NCI-H1694 treated with DMSO at 0.1 percent for 48 hours (cell line): ENCODE measurements at places on chromosomes 5 and 9.

- no peak for DNase-seq
Observed at GRCh38 chr9:114454652-114455051, 50.6 kb downstream of the WHRN start.

DNA sequence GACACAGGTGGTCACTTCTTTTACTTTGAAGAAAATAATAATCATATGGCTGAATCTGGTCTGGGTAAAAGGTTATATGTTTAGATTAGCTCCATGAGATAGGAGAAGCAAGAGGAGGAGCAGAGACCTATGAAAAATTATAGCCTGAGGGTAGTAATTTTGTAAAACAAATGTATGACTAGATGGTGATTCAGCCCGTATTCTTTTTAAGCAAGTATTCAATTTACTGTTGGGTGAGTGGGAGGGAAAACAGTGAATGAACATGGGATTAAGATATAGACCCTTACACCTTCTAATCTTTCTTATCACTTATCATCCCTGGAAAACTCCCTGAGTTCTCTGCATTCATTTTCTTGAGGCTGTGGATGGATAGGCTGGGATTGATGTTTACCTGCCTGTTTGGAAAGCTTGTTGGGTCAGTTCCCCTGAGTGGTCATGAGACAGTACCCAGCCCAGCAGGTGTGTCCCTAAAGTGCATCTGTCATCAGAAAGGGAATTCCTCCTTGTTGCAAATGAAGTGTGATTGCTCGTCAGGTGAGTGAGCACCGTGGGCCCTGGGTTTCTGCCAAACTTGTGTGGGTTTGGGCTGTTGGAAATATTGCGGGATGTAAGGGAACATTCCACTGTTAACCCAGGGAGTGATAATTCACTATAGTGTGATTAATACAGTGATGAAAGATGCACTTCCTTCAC lies 101.2 kb upstream of the GDNF start:
- DNase-seq: no peak

- DNase-seq: peak; percentile 15
Observed at GRCh38 chr5:7897014-7897600, 28.2 kb downstream of the MTRR start.

DNA sequence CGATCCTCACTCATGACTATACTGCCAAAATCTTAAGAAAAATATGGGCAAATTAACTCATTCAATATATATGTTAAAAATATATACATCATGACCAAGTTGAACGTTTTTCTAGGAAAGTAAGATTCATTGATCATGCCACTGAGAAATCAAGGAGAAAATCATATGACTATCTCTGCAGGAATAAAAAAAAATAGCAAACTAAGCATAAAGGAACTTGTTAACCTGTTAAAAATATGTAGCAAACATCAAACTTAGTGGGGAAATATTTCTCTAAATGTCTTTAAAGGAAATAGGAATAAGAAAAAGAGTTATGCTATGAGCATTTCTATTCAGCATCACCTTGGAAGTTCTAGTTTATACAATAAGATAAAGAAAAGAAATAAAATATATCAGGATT lies 302.4 kb downstream of the GLIS3 start:
- DNase-seq: no peak

DNA sequence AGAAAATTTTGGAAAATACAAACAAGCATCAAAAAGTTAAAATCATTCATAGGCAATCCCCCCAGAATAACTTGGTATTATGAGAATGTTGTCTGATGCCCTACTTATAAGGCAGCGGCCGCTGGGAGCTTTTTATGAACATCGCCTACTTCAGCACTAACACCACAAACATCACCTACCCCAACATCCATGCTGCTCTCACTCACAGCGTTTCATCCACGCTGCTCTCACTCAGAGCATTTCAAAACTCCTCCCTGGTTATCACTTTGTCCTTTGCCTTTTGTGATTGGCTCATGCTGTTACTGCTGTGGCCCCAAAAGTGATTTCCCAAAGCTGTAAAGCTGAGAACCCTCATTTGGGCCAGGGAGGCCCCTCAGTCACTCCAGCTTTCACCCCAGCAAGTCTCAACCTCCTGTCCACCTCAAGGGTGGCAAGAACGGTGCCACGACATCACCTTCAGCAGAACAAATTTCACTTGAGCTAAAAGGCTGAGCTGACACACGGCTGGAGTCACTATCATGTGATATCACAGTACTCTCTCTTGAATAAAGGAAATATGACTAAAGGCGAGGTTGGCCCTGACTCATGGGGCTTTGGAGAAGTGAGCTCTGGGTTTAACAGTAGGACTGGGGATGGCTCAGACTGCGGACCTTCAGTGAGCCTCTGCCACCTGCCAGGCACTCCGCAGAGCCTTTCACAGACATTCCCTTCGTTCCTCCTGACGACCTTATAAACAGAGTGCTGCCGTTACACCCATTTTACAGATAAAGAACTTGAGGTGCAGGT lies 25.2 kb downstream of the SHC3 start:
- no peak for DNase-seq

- no peak for DNase-seq
Observed at GRCh38 chr5:18158166-18158565, 523.9 kb downstream of the TAF11L14 start.

DNA sequence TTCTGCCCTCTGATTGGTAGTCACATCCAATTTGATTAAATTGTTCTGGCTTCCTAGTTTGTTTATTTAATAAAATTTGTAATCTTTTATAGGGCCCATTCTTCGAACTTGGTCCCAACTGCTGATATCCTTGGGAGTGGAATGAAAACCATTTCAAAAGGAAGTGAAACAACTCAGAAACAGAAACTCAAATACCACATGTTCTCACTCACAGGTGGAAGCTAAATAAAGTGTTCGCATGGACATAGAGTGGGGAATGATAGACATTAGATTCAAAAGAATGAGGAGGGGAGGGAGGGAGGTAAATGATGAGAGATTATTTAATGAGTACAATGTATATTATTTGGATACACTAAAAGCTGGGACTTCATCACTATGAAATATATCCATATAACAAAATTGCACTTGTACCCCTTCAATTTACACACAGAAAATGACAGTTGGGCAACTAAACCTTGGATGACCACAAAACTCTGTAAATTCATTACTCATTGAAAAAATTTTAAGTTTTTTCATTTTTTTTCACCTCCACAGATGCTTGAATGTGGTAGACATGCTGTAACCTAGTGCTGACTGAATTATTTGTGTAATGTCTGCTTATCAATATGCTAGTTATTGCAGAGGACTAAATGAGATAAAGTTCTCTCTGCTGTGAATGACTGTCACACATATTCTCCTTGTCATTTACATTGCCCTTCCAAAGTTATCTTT lies 16.0 kb downstream of the ATP10B start:
- no peak for DNase-seq

GRCh38 chr9:91433180-91433579 lies 9.5 kb upstream of the NFIL3 start:
- no peak for DNase-seq

DNA sequence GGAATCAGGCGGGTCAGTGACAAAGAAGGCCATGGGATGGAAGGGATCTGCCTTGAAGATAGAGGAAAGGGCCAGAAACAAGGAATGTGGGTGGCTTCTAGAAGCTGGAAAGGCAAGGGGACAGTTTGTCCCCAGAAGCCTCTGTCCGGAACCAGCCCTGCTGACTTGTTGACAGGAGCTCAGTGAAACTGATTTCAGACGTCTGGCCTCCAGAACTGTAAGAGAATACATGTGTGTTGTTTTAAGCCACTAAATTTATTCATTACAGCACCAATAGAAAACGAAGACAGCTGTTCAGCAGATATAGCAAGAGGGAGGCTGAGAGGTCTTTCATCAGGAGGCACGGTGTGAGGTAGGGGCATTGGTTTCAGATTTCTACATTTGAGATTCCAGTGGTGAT lies 422.5 kb downstream of the KDM4C start:
- DNase-seq: no peak

DNA sequence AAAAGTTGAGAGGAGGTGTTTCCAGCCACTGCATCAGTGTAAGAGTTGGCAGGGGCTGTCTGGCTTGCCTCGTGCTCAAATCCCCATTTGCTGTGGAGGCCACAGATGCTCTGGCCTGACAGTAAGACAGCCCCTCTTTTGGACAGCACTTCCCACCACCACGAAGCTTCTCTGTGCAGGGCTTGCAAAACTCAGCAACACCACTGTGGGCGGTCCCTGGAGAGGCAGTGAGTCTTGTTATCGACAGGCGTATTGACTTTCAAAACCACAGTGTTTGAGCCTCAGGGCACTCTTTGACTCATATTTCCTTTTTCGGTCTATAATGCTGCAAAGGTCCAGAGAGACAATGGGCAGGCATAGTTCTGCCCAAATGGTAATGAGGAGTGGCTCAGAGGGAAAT lies 539.5 kb downstream of the EBF1 start:
- no peak for DNase-seq

GRCh38 chr9:92175441-92175840 lies 60.2 kb upstream of the SPTLC1 start:
- no peak for DNase-seq

- DNase-seq: no peak
Observed at GRCh38 chr5:2178071-2178477, 295.3 kb upstream of the IRX4 start.

DNA sequence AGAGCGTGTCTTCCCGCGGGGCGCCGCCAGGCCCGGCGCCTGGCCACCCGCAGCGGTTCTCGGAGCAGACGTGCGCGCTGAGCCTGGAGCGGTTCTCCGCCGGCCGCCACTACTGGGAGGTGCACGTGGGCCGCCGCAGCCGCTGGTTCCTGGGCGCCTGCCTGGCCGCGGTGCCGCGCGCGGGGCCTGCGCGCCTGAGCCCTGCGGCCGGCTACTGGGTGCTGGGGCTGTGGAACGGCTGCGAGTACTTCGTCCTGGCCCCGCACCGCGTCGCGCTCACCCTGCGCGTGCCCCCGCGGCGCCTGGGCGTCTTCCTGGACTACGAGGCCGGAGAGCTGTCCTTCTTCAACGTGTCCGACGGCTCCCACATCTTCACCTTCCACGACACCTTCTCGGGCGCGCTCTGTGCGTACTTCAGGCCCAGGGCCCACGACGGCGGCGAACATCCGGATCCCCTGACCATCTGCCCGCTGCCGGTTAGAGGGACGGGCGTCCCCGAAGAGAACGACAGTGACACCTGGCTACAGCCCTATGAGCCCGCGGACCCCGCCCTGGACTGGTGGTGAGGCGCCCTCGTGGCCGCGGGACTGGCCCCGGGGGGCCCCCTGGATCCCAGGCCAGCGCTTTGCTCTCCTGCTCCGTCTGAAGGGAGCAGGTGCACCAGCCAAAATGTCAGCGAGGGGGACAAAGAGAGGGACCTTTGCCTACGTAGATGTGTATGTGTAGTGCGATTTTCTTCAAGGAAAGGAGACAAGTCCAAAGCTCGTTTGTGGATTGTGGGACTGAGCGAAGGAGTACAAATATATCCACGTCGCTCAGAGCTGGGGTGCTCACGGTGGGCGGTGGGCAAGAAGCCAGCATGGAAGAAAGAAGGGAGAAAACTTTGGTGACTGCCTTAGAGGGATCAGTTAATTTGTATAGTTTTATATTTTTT lies 19.5 kb downstream of the BTNL9 start:
- no peak for DNase-seq

GRCh38 chr5:159782995-159783300 lies 133.3 kb upstream of the ADRA1B start:
- no peak for DNase-seq

DNA sequence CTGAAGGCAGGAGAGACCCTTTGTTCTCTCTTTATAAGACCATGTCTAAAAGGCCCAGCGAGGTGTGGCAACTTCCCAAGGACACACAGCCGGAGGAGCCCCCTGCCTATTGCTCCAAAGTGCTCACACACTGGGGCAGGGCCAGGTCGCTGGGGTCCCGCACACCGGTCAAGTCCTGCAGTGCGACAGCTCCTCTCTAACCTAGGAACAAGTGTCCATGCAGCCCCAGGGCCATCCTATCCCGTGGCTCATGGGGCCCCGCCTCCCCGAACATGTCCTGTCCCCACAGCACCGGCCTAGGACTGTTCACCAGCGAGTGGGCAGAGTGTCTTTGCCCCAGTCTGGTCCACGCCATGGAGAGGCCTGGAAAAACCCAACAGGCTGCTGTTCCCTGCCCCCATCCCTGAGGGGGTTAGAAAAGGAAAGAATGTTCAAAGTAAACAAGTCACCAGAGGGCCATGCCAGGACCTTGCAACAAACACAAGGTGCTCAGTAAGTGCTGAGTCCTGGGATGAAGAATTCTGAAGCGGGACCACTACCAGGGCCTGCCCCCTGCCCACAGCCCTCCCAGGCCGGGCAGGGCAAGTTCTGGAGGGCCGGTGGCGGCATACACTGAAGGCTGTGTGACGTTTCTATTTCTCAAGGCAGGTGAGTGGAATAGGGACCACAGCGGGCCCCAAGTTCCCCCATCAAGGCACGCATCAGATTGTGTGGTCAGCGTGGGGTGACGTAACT lies 938 bp downstream of the NINJ1 start:
- DNase-seq: no peak

DNA sequence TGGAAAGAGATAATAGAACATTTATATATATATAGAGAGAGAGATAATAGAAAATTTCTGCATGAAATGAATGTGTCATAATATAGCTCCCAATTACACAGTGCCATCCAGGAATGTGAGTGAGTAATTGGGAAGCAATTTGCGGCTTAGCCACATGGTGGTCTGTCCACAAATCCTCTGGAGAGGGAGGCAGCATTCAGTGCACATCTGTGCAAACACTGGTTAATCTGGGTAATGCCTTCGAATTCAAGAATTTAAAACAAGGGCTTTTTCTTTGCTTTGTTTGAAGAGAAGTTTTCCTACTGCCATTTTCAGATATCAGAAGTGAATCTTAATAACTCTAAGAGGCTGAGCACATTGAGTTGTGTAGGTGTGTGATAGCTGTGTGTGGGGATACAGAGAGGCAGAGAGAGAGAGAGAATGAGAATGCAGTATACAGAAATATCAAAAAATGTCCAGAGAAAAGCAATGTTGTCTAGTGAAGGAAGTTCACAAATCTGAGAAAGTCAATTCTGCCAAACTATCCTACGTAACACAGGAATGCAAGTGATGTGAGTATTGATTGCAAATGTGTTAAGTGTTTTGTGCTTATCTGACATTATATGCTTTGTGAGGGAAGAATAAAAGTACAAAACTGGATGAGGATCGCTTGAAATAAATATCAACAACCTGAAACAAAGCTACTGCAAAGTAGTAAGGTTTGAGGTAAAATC lies 134.6 kb downstream of the EDIL3 start:
- no peak for DNase-seq

DNA sequence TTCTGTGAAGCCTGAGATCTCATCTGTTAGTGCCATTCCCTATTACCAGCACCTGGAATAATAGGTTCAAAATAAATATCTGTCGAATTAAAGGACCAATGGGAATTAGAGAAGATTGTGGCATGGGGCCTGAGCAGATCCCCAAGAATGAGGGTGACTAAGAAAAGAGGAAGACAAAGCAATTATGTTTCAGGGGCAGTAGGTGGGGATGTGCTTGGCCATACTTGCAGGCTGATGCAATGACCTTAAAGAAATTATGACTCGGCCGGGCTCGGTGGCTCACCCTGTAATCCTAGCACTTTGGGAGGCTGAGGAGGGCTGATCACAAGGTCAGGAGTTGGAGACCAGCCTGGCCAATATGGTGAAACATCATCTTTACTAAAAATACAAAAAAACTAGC lies 562.8 kb downstream of the PTPRD start:
- no peak for DNase-seq
